ENCODE measurements at places on chromosomes 16 and 17.

- DNase-seq, result no peak
These were observed 8.1 kb downstream of the ARHGAP23 start for GRCh38 chr17:38436386-38436785.

DNA sequence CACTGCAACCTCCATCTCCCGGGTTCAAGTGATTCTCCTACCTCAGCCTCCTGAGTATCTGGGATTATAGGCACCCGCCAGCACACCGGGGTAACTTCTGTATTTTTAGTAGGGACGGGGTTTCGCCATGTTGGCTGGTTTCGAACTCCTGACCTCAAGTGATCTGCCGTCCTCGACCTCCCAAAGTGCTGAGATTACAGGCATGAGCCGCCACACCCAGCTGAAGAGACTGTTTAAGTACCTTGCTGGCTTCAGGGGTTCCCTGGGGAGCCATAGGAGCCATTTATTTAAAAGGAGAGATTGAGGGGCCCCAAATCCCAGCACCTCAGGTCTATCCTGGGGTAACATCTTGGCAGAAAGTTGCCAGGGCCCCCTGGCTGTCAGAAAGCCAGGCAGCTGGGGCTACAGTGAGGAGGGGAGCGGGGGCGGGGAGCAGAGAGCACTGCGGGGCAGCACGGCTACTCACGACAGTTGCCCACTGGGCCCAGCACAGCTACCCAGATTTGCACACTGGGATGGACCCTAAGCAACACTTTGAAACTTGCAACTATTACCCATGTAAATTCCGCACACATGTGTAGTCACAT is 1.6 kb downstream of the SNAI3 start:
- no peak for DNase-seq

DNA sequence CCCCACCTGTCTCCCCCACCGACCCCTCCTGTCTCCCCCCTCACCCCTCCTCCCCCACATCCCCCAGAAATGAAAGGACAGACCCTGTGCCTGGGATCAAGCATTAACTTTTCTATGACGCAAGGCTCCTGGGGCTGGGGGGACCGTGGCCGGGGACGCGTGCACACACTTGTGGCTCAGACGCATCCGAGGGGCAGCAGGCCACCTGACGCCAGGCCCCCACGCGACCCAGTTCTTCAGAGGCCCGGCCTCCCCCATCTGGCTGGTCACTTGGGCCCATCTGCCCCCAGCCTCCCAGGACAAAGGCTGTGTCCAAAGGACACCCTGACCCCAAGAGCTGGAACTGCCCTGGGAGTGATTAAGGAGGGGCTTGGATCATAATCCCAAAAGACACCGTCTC is 14.0 kb upstream of the PVALEF start:
- DNase-seq, result no peak

DNA sequence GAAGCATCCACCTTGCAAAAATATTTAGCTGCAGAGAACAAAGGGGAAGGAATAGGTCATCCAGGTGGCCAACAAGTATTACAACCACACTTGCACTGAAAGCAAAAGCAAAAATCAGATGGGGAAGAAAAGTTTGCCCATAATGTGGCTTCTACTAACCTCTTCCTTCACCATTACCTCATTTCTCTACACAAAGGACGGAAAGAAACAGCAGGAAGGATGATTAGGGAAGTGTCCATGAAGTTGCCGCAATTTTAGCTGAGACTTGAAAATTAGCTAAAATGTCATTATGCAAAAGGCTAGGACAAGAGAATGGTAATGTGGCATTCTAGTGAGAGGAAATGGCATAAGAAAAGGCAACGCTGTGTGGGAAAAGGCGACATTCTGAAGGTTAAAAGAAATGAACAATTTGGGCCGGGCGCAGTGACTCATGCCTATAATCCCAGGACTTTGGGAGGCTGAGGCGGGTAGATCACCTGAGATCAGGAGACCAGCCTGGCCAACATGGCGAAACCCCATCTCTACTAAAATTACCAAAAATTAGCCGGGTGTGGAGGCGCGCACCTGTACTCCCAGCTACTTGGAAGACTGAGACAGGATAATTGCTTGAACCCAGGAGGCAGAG is 13.7 kb downstream of the KANSL1 start:
- DNase-seq, result no peak

GRCh38 chr17:17525311-17525710 is 29.1 kb upstream of the RASD1 start:
- no peak for DNase-seq

- DNase-seq, result peak; percentile 72
These were observed at the start of gene FASN for GRCh38 chr17:82098169-82098938. Gene FASN, minus strand, starts transcription at chr17:82098236. Its CDS starts 1,791 bp downstream, at chr17:82096445.

DNA sequence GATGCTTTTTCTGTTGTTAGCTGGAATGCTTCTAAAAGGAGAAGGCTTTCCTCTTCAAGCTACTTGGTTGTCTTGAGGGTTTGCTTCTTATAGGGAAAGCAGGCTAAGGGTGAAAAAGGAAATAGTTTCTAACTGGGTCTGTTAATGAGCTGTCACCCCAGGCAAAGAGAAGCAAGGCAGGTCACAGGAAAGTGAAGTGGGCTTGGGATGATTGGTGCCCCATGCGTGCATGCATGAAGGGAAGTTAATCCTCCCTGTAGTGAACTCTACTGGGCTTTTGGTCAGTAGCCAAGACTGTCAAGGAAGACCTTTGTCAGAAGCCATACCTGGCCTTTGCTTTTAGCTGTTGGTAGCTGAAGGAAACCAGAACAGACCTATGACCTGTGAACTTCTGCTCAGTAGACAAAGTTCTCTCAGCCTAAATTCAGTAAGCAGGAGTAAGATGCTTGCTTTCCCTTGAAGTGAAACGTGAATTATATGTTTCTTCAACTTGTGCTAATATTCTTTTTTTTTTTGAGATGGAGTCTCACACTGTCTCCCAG is 16.5 kb downstream of the TENT4B start:
- no peak for DNase-seq

DNA sequence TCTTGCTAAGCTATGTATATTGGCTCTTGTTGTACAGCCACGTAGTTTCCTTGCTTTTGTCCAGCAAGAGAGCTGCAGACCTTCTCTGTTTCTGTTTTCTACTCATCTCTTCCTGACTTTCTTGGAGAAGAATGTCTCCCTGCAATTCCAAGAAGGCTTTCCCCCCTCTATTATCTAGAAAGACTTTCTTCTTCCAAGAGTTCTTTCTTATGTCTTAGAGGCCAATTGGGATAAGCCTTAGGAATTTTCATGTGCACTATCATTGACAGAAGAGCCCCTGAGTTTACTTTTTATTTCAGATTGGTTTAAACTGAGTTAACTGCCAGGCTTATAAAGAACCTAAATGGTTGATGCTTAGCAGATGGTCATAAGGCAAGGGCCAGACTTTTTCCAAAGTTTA is 9.0 kb downstream of the CAPNS2 start:
- no peak for DNase-seq

- no peak for DNase-seq
These were observed 11.2 kb downstream of the TFAP4 start for GRCh38 chr16:4261557-4262172.

- no peak for DNase-seq
These were observed 16.8 kb downstream of the TPSD1 start for GRCh38 chr16:1272453-1273198.
